ENCODE measurements at places on chromosomes 4 and X.

DNA sequence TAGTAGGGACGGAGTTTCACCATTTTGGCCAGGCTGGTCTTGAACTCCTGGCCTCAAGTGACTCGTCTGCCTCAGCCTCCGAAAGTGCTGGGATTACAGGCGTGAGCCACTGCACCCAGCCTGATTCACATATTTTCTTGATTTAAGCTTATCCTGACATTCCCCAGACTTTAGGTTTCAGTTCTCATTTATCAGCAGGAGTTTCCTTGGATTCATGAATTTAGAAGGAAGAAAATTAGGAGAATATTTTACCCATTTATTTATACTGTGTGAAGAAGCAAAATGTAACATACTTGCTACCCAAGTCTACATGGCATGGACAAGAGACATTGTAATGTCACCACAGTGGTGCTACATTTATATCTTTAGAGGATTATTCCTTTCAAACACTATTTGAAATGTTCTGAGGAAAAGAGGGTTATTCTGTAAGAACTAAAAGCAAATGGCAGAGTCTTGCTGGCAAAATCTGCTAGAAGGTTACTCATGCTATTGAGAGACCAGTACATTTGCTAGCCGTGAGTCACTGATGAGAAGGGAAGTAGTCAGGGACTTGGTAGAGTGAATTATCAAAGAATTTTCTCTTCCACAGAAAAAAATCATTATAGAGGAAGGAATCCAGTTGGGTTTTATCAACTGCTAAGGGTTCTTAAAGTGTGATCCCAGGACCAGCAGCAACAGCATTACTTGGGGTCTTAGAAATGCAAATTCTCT lies 26.1 kb upstream of the CFAP299 start:
- DNase-seq = peak; percentile 95

GRCh38 chr4:8538703-8539567 lies 41.3 kb upstream of the GPR78 start:
- no peak for DNase-seq

DNA sequence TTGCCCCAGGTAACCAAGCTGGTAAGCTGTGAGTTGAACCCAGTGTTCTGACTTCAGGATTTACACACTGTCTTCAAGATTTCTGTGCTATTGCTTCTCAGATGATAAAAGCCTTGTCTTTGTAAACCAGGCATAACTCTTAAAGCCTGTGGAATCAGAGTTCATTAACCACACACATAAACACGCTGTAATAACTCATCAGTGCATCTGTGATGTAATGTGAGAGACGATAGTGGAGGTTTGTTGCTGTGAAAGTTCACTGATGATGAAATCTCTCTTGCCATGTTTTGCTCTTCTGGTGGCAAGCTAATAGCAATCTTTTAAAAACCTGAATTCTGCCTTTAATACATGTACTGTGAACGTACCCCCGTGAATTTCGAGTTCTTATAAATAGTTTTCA lies 41.5 kb downstream of the CLCN4 start:
- peak; percentile 64 for DNase-seq

DNA sequence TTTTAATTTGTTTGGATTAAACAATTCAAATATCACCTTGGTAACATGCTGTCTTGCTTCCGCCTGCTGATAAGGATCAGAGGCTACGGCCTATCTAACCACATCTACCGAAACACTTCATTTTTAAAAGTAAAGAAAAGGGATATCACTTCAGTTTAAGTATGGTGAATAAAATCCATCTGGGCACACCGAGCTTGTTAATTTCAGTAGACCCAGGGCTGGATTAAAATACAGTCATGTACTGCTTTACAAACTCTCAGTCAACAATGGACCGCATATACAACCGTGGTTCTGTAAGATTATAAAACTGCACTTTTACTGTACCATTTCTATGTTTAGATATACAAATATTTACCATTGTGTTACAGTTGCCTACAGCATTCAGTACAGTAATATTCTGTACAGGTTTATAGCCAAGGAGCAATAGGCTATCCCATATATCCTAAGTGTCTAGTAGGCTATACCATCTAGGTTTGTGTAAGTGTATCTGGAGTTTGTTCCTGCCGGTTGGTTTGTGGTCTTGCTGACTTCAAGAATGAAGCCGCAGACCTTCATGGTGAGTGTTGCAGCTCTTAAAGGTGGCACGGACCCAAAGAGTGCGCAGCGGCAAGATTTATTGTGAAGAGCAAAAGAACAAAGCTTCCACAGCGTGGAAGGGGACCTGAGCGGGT lies 40.0 kb downstream of the SEPTIN11 start:
- no peak for DNase-seq

GRCh38 chrX:12894074-12895030 lies 12.1 kb upstream of the TLR8 start:
- peak; percentile 24 for DNase-seq

GRCh38 chrX:153216926-153217325 lies 37.8 kb downstream of the MAGEA1 start:
- no peak for DNase-seq

DNA sequence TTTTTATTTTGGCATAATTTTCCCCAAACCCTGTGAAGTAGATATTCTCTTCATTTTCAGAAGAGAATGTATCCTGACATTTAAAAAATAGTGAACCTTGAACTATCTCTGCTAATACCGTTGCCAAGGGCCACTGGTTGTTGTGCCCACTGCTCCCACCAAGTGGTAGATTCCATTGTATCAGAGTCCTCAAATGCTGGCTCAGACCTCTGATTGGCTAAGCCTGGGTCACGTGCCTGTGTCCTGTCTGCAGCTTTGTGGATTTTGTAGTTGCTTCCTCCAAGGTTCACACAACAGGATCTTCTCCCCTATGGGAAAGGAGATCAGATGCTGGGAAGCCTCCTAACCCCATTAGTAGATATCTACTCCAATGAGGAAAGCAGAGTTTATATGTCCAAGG lies 104.8 kb upstream of the CASK start:
- no peak for DNase-seq

GRCh38 chr4:153413842-153414241 lies 52.3 kb upstream of the TMEM131L start:
- peak; percentile 42 for DNase-seq

GRCh38 chr4:23811161-23811560 lies 78.7 kb downstream of the PPARGC1A start:
- DNase-seq = peak; percentile 62

DNA sequence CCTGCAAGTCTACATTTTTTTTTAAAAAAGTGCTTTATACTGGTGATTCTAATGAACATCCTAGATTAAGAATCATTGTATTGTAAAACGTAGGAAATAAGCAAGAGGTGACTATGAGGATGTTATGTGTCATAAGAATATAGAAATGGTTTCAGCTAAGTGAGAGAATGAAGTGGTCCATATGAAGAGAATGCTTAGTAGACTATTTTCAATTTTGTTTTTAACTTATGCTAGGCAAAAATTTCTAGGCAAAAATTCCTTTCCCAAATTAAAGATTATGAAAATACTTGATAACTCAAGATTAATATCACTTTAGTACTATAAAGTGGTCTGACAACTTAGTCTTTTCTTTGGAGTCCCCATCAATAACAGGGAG lies 825 bp downstream of the DYNLT3 start:
- no peak for DNase-seq

DNA sequence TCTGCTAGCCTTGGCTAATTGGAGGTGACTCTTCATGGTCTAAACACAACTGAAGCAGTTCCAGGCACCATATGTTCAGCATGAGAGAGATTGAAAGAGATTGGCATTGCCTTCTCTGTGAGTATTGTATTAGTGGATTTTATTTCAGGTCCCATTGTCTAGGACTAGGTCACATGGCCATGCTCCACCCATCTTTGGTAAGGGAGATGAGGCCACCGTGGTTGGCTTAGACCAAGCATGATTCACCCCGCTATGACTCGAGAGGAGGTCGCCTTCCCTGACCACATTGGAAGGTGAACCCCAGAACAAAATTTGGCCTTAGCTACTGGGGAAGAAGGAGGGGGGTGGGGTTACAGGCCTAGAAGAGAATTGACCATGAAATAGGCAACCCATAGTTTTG lies 109.9 kb upstream of the BCOR start:
- peak; percentile 28 for DNase-seq

- DNase-seq = peak; percentile 14
Measured at GRCh38 chr4:120447774-120448173, 381.1 kb upstream of the MAD2L1 start.

GRCh38 chr4:172997856-172998255 lies 170.8 kb upstream of the GALNT7 start:
- no peak for DNase-seq

DNA sequence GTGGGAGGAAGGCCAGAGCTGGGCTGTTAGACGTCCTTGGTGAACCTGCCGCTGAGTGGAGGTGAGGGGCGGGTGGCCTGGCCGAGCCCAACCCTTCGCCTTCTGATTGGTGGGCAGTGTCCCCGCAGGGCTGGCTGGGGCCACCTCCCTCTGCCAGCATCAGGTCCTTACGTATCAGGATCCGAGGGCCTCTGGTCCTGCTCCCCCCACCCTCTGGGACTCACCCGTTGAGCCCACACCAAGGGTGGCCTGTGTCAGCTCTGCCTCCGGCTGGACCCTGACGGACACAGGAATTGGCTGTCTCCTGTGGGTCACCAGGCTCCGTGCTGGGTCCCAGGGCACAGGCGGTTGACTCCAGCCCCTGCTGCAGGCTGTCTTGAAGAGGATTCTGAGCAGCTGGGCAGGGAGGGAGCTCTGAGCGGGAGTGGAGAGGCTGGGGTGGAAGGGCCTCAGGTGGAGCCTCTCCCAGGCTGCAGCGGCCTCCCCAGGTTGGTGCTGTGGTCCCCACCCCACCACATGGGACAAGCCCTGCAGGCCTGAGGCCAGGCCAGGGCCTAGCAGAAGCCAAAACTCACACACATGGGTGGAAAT lies 58.4 kb upstream of the NKX1-1 start:
- DNase-seq = no peak

GRCh38 chrX:130173190-130173895 lies 1.6 kb downstream of the RAB33A start:
- peak; percentile 55 for DNase-seq

- peak; percentile 26 for DNase-seq
Measured at GRCh38 chr4:128660361-128661215, 148.9 kb upstream of the JADE1 start.

DNA sequence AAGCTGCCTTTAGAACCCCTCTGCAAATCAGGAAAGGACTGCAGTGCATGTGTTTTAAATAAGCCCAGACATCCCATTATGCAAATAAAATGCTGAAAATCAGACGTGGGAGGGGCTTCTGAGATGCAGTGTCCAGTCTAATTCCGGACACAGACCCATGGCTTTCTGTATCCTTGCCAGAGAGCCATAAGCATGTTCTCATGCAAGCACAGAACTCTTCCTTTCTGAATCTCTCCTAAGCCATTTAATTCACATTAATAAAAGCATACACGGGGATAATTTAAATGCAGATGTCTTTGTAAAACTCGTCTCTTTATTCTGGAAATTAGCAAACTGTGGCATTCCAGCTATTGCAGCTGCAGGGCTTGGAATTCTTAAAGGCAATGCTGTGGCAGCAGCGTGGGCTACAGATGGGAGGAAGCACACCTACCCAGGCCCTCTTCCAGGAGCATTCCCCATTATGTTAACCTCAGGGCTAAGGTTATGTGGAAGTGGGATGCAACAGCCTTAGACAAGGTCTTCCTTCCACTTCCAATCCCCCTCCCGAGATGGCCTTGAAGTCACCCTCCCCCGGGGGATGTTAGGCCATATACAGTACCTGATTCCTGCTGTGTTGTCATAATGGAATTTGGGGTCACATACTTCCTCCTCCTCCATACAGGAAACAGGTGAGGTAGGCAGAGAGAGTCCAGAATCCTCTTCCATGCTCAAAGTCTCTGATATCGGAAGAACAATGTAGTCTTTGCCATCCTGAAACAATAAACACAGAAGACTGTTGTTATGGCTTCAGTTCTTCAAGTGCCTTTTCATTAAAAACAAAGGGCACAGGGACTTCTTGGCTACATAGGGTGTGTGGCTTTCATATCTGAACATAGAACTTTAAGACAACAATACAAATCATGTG lies 38.1 kb downstream of the KDR start:
- DNase-seq = no peak

GRCh38 chr4:150590631-150591030 lies 8.7 kb downstream of the MAB21L2 start:
- DNase-seq = no peak

DNA sequence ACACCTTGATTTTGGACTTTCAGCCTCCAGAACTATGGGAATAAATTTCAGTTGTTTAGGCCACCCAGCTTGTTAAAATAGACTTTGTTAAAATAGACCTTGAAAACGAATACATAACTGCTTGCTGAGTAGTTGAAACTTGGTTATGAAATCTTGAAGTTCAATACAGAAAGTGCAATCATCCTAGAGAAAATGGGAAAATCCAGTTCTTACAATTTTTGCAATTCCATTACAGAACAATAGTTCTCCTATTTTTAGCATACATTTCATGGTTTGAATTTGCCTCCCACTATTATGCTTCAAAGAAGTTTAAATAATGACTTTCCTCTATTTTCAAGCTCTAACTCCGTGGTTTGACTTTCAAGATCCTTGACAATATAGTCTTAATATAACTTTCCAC lies 10.5 kb downstream of the TLR1 start:
- no peak for DNase-seq

GRCh38 chr4:36385951-36386571 lies 104.6 kb downstream of the DTHD1 start:
- no peak for DNase-seq

DNA sequence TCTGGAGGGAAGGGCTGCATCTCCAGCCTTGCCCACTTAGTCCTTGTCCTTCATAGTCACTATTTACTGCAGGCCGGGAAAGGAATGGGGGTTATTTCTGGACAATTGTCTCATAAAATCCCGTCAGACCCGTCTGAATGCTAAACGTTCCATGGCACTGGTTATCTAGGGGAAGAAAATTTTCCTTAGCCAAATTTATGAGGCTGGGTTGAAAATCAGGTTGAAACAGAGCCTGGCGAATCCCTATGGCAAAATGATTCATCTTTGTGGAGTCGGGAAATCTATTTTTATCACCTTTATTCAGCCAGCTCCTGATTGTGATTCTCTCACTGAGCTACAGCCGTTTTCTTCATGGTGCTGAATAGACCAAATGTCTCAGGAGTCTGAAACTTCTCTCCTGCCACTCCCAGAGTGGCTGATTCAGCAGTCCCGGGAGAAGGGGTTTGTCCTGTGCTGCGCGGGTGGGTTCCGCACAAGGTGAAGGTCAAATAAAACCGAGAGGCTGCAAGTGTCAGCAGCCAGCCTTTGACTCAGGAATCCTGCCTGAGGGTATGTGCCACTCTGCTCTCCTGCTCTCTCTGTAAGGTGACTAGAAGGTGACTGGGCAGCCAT lies 1.0 kb downstream of the LIMCH1 start:
- no peak for DNase-seq

- peak; percentile 77 for DNase-seq
Measured at GRCh38 chrX:119690921-119691716, 1.8 kb downstream of the SEPTIN6 start.

DNA sequence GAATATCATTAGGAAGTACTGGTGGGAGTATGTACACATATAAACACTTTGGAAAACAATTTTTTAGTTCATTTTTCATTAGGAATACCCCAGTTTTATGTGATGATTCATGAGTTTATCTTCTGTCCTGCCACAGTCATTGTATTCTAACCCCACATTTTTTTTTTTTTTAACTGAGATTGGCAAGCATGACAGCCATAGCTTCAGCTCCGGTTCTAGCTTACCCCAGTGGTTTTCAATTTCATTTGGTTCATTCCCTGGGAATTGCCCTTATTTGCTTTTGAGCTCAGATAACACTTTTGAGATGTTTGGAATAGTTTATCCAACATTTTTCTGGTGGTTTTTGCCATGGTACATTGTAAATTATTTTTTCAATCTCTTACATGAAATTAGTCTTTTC lies 21.0 kb upstream of the FMR1 start:
- DNase-seq = no peak
